ENCODE measurements at places on chromosomes 6 and 20. TPM values are rescaled to one million over a fixed set of nuclear protein-coding genes. Genes with fewer than 3 reads are reported as not detected.

Gene TRIM15
- not detected for polyA plus RNA-seq

Gene SLC9A8
- 6.2 TPM for polyA plus RNA-seq

Gene RARS2
- polyA plus RNA-seq, result 32.3 TPM

GRCh38 chr20:44350567-44350966 lies 4.9 kb upstream of the HNF4A start:
- DNase-seq, result no peak

Gene SPINT3
- not detected for polyA plus RNA-seq

Gene LY6G6D
- not detected for polyA plus RNA-seq

DNA sequence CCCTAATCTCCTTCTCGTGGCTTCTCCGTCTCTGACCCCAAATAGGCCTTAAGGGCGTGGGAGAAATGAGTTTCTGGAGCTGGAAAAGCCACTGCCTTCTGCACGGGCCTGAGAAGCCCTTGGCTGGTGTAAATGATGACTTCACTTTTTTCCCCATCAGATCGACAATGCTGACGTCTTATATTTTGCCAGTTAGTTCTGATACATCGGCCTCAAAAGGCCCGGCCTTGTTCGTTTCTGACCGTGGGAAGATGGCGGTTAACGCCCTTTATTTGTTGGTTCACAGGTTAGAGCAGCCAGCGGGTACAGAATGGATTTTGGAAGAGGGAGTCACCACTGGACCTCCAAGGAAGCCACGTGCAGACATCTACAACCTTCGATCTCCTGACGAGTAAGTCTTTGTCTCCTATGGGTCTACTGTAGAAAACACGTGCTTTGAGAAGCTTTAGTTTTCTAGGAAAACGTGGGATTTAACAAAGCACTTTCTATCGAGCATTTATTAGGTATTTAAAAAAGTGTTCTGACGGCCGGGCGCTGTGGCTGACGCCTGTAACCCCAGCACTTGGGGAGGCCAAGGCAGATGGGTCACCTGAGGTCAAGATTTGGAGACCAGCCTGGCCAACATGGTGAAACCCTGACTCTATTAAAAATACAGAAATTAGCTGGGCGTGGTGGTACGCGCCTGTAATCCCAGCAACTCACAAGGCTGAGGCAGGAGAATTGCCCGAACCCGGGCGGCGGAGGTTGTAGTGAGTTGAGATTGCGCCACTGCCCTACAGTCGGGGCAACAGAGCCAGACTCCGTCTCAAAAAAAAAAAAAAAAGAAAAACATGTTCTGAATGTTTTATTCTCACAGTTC lies 1.2 kb upstream of the ZNFX1 start:
- DNase-seq, result no peak

Gene ZNF322
- polyA plus RNA-seq, result 7.1 TPM

- DNase-seq, result no peak
Observed at GRCh38 chr6:134739299-134740026, 210.4 kb downstream of the ALDH8A1 start.

Gene SLC35D3
- not detected for polyA plus RNA-seq

- no peak for DNase-seq
Observed at GRCh38 chr6:3872370-3872854, 23.2 kb downstream of the FAM50B start.

DNA sequence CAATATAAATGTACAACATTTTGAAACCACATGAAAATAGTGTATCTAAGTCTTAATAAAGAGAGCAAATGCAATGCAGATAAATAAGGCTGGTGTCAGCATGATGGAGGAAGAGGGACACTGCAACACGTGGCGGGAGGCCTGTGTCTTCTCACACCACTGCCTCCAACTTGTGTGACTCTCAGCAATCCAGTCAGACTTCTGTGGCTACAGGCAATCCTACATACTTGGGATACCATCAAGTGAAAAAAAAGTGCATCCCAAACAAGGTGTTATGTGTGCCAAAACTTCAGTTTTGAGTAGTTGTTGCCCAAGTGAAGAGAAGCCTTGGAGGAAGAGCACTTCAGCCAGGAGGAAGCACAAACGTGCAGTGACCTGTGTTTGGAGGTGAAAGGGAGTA lies 68.6 kb downstream of the PKIB start:
- no peak for DNase-seq

DNA sequence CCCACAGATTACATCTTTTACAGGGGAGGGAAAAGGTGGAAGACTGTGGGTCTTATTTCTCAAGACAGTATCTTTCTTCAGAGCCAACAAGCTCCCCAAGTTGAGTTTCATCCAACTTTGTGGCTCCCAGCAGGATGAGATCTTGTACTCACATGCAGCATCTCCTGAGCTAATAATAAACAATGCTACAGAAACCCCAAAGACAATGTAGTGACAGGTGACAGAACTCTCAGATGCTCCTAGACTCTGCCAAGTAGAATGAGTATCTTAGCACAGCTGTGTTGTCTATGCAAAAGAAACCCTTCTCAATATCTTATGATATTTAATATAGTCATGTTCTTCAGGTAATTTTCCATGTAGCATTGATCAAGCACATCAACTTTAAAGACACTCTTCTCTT lies 90.0 kb downstream of the TBX18 start:
- no peak for DNase-seq

Gene PNPLA1
- polyA plus RNA-seq, result not detected
